Fibroblast of the aortic adventitia (primary cell): ENCODE measurements at places on chromosomes 12 and 14. TPM values are rescaled to one million over a fixed set of nuclear protein-coding genes. Genes with fewer than 3 reads are reported as not detected.

GRCh38 chr12:39451977-39452376 lies 9.1 kb upstream of the KIF21A start:
- no peak for DNase-seq

DNA sequence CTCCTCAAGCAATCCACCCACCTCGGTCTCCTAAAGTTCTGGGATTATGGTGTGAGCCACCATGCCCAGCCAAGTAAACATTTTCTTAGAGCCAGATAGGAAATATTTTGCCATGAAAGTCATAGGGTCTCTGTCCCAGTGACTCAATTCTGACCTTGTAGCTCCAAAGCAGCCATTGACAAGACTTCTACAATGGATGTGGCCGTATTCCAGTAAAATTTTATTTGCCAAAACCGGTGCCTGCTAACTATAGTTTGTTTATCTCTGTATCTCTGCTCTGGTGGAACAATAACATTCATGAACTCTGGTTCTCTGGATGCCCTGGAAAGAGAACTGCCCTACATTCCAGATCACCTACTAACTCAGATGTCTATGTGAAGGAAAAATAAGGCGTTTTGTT lies 54.6 kb upstream of the USP44 start:
- DNase-seq: peak; percentile 77

DNA sequence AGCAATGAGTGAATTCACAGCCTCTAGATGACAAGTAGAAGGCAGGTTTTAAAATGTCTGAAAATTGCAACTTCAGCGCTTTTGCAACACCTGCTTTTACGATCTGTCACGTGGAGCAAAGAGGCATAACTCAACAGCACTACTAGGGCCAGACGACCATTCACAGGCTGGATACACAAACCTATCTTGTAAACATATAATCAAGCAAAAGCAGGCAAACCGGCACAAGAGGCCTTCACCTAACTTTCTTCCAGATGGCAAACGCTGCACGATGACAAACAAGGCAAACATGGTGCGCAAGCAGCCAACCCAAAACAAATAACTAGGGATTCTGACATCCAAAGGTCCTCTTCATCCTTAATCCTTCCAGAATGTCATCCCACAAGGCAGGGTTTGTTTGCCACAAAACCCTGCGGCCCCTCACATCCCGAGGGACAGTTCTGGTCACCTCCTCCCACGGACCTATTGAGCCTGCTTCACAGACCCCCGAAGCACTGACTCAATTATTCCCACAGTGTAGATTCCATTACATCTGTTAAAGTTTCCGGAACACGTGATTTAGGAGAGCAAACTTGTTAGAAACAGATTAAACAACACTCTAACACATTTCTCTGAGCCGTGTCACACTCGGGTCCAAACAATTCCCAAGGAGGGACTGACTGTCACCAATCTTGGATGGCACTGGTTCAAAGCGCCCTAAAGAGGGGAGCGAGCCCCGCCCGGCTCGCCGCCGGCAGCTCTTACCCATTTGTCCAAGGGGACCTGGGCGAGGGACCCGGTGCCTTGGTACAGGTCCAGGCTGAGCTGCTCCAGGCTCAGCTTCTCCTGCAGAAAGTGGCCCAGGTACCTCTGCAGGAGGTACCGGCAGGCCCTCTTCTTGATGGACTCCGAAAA lies 823 bp downstream of the ATG2B start:
- DNase-seq: peak; percentile 40

KRT77 gene
- total RNA-seq: not detected in 2 replicates

GRCh38 chr14:65035049-65035448 lies 48.4 kb downstream of the FNTB start:
- peak; percentile 32 for DNase-seq

GRCh38 chr14:84409435-84409834 lies 1120.5 kb upstream of the FLRT2 start:
- DNase-seq: no peak

GRCh38 chr12:77946541-77947061 lies 115.9 kb downstream of the NAV3 start:
- DNase-seq: peak; percentile 57

DNA sequence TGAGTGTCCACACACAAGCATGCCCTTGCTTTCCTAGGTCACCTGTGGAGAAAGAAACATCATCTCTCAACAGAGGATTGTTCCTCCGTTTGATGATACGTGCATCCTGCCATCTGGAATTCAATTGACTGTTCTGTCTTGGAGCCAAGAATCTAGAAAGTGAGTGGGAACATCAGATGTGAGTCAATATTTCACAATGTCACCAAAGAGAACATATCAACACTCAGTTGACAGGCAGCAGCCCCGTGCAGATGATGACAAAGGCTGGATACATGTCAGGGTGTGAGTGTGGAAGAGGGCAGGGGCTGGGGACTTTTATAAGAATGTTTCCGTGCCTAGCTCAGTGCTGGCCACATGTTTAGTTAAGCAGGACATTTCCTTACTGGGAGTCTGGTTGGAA lies 76.1 kb downstream of the TBC1D30 start:
- peak; percentile 17 for DNase-seq

DNA sequence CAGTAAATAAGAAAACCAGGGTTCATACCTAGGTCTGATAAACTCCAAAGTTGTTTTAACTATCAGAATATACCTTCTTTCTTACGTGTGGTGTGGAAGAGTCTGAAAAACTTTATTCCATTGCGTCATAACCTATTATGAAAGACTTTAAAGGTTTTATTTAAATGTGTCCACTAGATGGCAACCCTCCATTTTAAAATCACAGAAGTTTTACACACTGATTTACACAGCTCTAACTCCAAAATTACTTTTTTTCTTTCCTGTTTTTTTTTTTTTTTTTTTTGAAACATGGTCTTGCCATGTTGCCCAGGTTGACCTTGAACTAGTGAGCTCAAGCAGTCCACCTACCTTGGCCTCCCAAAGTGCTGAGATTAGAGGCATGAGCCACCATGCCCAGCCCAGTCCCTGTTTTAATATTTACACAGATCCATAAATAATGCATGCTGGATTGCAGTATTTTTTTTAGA lies 17.3 kb upstream of the TMPRSS12 start:
- peak; percentile 92 for DNase-seq

DNA sequence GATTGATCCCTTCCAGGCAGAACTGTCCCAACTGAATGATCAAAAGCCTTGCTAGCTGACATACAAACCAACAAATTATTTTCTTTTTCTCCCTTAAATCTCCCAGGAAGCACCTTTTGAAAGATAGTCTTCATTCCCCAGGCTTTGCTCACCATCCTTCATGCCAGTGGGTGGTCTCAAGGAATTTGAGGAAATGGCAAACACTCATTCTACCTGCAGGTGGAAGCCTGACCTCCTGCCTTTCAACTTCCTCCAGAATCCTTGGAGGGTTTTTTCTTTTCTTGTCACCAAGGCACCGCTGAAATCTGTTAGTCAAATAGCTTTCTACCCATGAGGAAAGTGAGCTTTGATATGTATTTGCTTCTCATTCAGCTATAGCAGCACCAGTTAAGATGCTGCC lies 128.5 kb downstream of the WIF1 start:
- DNase-seq: no peak

DBX2 gene
- 0.08 and 0.72 TPM in 2 replicates for total RNA-seq

DNA sequence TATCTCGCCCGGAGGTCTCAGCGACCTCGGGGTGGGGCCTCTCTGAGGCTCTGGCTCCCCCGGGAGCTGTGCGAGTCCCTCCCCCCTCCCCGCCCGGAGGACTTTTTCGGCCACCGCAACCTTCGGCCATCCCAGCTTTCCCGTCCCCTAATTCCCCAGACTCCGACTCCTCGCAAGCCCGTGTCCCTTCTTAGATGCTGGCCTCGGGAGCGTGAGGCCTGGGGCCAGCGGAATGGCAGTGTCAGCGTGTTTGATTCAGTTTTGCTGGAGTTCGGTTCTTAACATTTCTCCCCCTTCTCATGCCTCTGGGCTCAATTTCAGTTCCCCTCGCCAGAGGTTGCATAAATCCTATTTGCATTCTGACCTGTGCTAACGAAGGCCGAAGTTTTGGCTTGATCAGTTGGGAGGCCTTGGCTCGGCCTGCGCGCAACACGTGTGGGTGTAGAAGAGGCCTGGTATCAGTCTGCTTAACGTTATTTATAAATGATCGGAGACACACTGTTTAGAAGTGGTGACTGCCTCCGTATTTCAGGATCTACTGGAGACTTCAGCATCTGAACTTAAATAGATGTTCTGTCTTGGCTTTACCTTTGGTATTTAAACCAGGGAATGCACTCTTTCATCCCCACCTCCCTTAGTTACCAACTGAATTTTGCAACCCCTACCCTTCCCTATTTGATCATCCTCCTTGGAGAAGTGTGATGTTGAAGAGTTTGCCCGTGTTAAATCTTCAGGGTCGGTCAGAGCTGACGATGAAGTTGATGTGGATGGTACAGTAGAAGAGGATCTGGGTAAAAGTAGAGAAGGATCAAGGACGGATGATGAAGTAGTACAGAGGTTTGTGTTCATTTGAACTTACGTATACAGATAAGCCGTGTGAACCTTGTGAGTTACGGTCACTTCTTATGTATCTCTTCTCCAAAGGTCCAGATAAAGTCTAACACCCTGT lies 851 bp downstream of the HSP90B1 start:
- DNase-seq: peak; percentile 51

- DNase-seq: no peak
Observed at GRCh38 chr14:99820702-99821331, 27.6 kb downstream of the EML1 start.

BEST3 gene
- total RNA-seq: not detected in 2 replicates

GRCh38 chr14:50319293-50319692 lies 7.2 kb downstream of the DMAC2L start:
- DNase-seq: no peak

GRCh38 chr14:59576332-59577294 lies at the start of gene CCDC175:
Gene CCDC175 (minus strand): TSS chr14:59576812. CDS start chr14:59576775, 37 bp downstream.
- DNase-seq: peak; percentile 69

DNA sequence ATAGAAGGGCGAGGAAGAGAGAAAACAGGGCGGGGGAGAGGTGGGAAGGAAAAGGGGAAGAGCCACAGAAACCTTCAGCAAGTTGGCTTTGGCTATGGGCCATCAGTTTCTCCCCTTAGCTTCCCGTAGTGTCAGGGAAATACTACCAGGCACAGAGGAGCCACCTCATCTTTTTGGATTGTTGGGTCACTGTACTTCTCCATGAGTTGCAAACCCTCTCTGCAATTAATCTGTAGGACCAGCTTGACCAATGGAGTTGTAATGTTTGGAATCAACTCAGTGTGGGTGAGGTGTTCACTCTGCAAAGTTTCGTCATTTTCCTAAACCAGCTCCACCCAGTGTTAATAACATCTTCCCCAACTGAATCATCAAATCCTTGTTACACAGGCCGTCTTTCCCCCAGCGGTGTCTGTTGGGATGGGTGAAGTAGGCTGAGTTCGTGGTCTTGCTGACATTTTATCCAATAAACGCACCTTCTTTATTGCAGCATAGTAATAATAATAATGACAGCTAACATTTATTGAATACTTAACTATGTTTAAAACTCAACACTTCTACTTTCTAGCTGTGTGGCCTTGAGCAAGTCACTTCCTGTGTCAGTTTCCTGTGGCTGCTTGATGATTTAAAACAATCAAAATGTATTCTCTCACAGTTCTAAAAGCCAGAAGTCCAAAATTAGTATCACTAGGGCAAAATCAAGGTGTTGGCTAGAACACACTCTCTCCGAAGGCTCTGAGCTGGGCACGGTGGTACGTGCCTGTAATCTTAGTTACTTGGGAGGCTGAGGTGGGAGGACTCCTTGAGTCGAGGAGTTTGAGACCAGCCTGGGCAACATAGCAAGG lies 8.1 kb upstream of the GLTP start:
- peak; percentile 95 for DNase-seq

DNA sequence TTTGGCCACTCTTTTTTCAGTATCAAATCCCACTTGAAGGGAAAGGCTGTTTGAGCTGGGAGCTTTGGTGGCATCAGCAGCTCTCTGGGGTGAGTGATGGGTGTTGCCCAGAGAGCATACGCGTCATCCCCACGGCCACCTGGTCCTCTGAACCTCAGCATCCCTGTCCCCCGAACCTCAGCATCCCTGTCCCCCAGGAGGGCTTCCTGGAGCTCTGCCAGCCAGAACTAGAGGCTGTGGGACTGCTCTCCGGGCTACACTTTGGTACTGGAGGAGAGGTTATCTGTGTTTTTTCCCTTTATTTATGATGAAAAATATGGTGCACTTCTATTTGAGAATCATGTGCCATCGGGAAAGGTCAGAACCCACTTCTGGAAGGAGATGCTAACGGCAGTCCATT lies 131.5 kb upstream of the RTL1 start:
- DNase-seq: no peak

GRCh38 chr12:132322206-132323132 lies 6.9 kb downstream of the GALNT9 start:
- no peak for DNase-seq

DNA sequence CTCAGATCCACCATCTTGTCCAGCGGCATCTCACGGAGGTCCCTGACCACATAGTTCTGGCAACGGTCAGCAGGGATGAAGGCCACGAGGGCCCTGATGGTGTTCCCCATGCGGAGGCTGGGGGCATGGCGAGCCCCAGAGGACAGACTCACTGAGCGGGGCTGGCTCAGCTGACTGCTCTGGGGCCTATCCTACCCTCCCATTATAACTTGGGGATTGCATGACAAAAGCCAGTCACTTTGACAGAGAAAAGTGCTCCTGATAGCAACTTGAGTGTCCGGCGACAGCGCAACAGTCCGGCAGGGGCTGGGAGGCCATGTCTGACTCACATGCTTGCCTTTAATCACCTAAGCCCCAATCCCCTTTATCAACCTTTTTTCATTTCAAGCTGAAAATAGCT lies at the start of gene LRRC10:
LRRC10 (minus strand) TSS at position 179 of the 400 bp plus-strand sequence; CDS start at position 110, 69 bp downstream.
- DNase-seq: no peak

DHRS4L2 gene
- 5.5 and 8.3 TPM in 2 replicates for total RNA-seq

LRTM2 gene
- not detected in 2 replicates for total RNA-seq

LRP1-AS gene
- total RNA-seq: not detected in 2 replicates

DNA sequence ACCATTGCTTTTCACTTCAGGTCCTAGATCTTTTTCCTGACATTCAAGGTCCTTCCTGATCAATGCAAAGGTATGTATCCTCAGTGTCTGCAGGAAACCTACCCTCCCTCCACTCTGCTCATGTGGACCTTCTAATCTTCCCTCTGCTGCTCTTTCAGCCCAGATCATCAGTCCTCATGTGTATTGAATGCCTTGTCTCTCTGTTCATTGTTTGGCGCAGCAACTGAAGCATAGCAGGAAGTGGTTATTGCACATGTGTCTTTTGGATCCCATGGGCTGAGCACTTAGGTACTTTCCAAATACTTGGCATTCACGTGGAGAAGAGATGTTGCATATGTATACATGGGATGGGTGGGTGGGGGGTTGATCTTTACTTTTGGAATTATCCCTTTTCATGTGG lies 4.3 kb upstream of the NIN start:
- peak; percentile 44 for DNase-seq

DNA sequence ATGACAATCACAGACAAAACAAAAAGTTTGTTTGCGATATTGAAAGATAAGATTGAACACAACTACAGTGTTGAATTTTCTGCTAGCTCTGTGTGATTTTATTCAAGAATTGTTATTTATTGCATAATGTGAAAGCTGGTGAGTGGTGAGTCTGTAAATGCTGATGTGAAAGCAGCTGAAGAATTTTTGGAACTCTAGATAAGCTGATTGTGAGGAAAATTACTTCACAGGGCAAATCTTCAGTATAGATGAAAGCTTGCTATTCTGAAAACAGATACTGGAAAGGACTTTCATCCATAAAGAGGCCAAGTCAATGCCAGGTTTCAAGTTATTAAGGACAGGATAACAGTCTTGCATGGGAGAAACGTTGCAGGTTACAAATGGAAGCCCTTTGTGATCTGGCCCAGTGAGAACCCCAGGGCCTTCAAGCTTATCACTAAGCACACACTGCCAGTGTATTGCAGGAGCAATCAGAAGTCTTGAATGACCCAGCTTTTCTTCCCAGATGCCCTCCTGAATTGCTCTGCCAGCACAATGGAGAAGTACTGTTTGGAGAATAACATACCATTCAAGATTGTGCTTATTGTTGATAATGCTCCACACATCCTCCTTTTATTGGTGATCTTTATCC lies 153.7 kb downstream of the PCNX1 start:
- peak; percentile 58 for DNase-seq

ESR2 gene
- under 0.01 and 0.16 TPM in 2 replicates for total RNA-seq
